ENCODE measurements at places on chromosomes 13 and 19.

GRCh38 chr19:3458229-3459088 is 21.9 kb downstream of the SMIM24 start:
- DNase-seq = no peak

DNA sequence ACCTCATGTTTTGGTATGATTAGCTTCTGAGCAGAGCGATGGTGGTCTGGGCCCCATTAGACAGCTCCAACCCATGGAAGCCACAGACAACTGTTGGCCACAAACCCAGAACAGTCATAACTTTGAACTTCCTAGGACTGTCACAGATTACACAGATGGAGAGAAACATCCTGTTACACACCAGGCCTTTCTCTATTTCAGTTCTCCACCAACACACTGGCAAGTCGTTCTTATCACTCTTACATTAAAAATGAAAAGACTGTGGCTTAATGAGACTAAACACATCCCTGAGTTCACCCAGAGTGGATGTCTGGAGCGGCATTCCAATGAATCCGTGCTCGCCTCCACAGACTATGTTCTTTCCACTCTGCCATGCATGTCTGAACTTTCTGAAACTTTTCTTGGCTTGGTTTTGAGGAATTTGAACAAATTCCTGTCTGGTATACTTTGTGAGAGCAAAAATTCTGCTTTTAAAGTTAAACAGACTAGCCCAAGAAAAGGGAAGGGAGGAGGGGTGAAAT is 109.1 kb downstream of the NALCN start:
- DNase-seq = peak; percentile 74

DNA sequence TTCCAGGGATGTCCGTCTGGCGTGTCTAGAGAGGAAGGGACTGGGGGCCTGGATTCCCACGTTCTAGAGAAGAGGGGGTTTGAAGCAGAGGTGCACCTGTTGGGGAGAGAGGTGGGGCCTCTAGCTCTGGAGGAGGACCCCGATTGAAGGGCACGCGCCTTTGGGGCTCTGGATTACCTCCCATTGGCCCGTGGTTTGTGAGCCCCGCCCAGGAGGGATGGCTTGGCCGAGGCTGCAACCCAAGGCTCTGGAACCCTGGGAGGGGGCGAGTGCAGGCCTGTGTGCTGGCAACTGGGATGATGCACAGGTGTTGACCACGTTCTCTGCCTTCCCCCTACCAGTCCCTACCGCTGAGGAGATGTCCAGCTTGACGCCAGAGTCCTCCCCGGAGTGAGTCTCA is 20.2 kb downstream of the TMEM150B start:
- DNase-seq = no peak

DNA sequence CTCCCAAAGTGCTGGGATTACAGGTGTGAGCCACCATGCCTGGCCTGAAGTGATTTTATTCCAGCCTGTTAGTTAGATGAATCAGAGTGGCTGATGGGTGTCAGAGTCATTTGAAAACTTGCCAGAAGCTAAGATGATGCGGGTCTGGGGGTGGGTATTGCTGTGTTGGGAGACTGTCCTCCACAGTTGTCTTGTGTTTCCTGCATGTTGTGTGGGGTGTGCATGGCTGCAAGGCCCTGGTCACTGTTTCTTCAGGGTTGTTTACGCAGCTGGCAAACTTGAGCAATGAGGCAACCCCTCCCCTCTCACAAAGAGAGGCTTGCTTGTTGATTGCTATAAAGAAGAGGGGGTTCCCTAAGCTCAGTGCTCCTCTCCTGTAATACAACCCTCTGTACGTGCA is 71.8 kb downstream of the TRPM4 start:
- DNase-seq = no peak

- DNase-seq = no peak
Measured at GRCh38 chr13:34587576-34587975, 354.5 kb upstream of the NBEA start.

DNA sequence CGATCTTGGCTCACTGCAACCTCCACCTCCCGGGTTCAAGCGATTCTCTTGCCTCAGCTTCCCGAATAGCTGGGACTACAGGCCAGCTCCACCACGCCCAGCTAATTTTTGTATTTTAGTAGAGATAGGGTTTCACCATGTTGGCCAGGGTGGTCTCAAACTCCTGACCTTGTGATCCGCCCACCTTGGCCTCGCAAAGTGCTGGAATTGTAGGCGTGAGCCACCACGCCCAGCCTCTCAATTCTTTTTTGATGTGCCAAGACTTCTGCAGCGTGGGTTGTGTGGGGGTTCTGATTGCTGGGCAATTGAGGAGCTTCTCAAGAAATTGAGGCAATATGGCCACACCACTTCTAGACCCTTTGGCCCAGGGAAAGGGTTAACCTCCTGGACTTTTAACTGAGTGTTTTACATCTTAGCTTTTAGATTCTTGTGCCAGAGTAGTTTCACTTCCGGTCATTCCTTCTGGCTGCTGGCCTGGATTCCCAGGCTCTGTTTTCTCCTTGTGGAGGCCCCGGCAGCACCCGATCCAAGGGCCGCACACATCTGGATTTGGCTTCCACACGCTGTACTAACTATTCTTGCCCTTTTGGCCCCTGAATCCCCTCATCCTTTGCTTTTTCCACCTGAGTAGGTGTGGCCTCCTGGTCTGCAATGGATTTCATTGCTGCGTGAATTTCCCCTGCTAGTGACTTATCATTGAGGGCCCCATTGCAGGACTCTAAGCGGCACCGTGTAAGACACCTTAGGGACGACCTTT is 14.7 kb downstream of the SMARCA4 start:
- peak; percentile 72 for DNase-seq

DNA sequence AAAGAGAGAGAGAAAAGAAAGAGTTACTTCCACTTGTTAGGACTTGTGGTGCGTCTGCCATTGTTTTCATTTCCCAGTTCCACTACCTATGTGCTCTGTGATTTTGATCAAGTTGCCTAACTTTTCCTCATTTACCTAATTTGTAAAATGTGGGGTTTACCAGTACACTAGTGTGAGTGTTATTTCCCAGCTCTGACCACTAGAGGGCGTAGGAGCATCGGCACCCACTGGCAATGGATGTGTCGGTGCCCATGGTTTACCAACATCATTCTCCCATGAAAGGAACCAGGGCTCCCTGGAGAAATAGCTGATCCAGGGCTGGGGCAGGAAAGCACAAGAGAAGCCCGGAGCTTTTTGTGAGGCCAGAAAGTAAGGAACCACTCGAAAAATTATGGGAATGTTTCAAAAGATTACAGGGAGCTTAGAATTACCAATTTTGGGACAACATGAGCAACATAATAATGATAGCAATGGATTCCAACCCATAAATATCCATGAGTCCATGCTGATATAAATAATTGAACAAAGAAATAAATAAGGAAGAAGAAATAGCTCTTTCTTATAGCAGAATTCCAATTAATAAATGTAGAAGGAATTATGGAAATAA is 15.1 kb upstream of the CEACAM4 start:
- DNase-seq = no peak

DNA sequence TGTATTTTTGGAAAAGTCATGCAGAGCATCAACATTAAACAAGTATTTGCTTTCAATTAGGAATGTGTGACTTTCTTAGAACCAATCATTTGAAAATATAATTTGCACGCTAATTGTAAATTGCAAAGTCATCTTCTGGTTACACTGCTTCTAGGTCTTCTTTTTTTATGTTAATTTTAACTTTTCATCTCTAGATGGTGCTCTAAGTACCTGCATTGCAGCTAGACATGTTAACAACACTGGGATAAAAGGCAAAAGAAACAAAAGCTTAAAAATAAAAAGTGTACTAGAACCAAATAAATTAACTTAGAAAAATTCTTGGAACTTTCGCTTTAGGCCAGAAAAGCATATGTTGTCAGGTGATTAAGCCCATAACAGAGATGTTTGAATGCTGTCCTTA is 2758.2 kb downstream of the PCDH9 start:
- DNase-seq = no peak

- DNase-seq = no peak
Measured at GRCh38 chr13:30388406-30389283, 33.6 kb upstream of the UBE2L5 start.

GRCh38 chr13:33125821-33126570 is 109.8 kb downstream of the KL start:
- peak; percentile 81 for DNase-seq

DNA sequence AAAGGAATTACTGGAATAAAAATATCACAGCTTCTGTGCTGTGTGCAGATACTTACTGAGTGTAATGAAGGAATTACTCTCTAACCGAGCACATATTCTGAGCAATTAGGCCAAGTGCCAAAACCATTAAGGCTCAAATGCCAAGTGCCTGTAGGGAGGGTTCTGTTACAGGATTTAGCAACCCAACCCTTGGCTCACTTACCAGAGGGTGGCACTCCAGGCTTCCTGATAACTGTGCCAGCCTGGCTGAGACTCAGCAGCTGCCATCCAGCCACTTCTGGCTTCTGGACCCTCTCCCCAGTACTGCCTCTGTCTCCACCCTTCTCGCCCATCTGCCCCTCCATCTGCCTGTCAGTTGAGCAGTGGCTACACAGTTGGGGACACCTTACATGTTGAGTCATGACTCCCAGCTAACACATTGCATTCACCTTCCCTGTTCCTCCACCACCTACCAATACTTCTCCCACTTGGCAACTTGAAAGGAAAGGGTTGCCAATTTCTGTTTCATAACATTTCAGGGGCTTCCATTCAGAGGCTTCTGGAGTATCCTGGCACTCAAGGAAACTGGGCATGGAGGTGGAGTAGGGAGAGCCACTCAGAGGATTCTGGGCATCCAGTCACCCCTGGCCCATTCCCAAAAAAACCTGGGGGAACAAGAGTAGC is 110.5 kb downstream of the COG6 start:
- no peak for DNase-seq
